ENCODE measurements at places on chromosomes 1 and 21. TPM values are rescaled to one million over a fixed set of nuclear protein-coding genes. Genes with fewer than 3 reads are reported as not detected.

GRCh38 chr1:79197421-79197820 lies 190.9 kb upstream of the ADGRL4 start:
- no peak overlapping the region for H3K4me3 ChIP-seq
- no peak overlapping the region for H3K27ac ChIP-seq
- H3K36me3 ChIP-seq: no peaks in the 10 kb centered on the region
- H3K27me3 ChIP-seq: no peaks in the 10 kb centered on the region

- H3K27ac ChIP-seq: no peak overlapping the region
- no peaks in the 10 kb centered on the region for H3K36me3 ChIP-seq
- no peak overlapping the region for H3K4me3 ChIP-seq
These were observed 201.2 kb downstream of the TOMM20 start for GRCh38 chr1:234927312-234927970.

GRCh38 chr1:151311589-151312331 lies 15.5 kb downstream of the PI4KB start:
- DNase-seq: peak; percentile 100
- H3K27ac ChIP-seq: peak overlapping the region; percentile 87
- H3K27me3 ChIP-seq: no peaks in the 10 kb centered on the region
- H3K36me3 ChIP-seq: peaks cover 24% of the 10 kb centered on the region
- H3K4me1 ChIP-seq: peaks cover 44% of the 10 kb centered on the region

- H3K4me3 ChIP-seq: no peak overlapping the region
These were observed 250.3 kb downstream of the SDCCAG8 start for GRCh38 chr1:243505986-243506689.

- peak overlapping the region; percentile 90 for H3K4me3 ChIP-seq
- peaks cover 46% of the 10 kb centered on the region for H3K4me1 ChIP-seq
- peak overlapping the region; percentile 74 for H3K27ac ChIP-seq
- H3K36me3 ChIP-seq: peaks cover 23% of the 10 kb centered on the region
These were observed 730 bp downstream of the CDC42SE1 start for GRCh38 chr1:151058692-151059091.

DNA sequence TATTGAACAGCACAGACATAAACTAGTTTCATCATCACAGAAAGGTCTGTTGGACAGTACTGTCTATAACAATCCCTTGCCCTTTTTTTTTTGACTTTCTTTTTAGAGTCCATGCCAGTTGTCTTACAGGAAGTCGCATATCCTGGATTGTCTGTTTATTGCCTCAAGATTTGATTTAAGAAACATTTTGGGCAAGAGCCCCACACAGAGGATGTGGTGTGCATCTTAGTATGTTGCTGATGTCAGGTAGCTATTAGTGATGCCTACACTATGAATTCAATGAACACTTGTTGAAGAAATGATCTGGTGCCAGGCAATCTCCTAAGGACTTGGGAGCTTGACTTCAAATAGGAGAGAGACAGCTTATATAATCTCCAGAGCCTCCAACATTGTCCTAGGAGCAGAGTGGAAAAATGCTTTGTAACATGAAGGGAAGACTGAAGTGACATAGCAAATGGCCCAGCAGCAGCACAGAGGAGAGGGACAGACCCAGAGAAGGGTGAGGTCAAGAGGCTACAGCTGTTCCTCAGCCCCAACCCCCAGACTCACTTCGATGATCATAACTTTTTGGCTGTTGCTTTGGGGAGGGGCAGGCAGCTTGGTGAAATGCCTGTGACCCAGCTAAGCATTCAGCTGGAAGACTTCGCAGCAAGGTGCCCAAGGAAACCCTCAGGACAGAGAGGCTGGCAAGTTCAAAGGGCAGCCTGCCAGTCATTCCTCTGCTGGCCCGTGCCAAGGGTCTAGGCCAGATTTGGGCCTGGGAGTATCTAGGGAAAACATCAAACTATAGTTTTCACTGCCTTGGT lies 7.5 kb upstream of the RAB29 start:
- H3K36me3 ChIP-seq: no peaks in the 10 kb centered on the region
- no peaks in the 10 kb centered on the region for H3K4me1 ChIP-seq
- no peak overlapping the region for H3K4me3 ChIP-seq

GRCh38 chr1:107953556-107953955 lies 11.4 kb downstream of the VAV3 start:
- no peaks in the 10 kb centered on the region for H3K4me1 ChIP-seq
- DNase-seq: no peak

DNA sequence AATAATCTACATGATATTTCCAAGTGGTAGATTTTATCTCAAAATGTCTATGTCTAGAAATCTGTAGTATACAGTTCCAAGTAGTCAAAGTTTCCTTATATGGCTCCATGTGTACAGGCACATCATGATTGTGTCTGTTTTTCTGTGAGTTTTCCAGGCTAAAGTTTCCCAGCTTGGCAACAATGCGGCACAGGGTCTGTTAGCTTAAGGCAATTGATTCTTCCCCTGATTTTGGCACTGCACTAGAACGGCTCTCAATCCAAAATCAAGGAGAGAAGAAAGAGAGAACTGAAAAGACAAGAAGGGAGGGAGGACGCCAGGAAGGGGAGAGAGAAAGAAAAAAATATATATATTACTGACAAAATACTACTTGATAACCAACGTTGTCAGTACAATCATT lies 193.9 kb upstream of the SNX7 start:
- DNase-seq: no peak
- H3K4me1 ChIP-seq: peaks cover 7% of the 10 kb centered on the region
- no peak overlapping the region for H3K4me3 ChIP-seq
- no peaks in the 10 kb centered on the region for H3K36me3 ChIP-seq

DNA sequence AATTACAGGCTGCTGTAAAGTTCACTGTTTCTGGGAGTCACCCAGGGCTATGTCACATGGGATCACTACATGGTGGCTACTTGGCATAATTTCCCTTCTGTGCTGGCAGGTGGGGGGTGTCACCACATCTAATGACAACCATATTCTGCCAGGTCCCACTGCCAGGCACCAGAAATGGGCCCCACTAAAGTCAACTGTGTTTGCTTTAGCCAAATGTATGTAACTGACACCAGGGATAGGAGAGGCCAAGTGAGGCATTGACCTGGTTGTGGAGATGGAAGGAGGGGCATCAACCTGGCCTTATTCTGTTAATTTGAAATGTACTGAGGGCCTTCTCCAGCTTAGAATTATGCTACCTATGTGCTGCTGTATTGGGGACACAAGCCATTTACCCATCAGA lies 370.6 kb upstream of the PROX1 start:
- no peak overlapping the region for H3K4me3 ChIP-seq
- no peaks in the 10 kb centered on the region for H3K27me3 ChIP-seq
- no peaks in the 10 kb centered on the region for H3K4me1 ChIP-seq
- DNase-seq: no peak
- H3K27ac ChIP-seq: no peak overlapping the region
- no peaks in the 10 kb centered on the region for H3K36me3 ChIP-seq

- DNase-seq: no peak
- H3K36me3 ChIP-seq: peaks cover 20% of the 10 kb centered on the region
- H3K4me1 ChIP-seq: peaks cover 5% of the 10 kb centered on the region
- H3K27me3 ChIP-seq: no peaks in the 10 kb centered on the region
- no peak overlapping the region for H3K27ac ChIP-seq
These were observed 5.2 kb downstream of the ADPRS start for GRCh38 chr1:36093929-36094328.

- H3K36me3 ChIP-seq: no peaks in the 10 kb centered on the region
- H3K4me1 ChIP-seq: no peaks in the 10 kb centered on the region
- no peak overlapping the region for H3K4me3 ChIP-seq
- no peaks in the 10 kb centered on the region for H3K27me3 ChIP-seq
- H3K27ac ChIP-seq: no peak overlapping the region
These were observed 369.6 kb upstream of the ADGRL2 start for GRCh38 chr1:81430955-81431623.

DNA sequence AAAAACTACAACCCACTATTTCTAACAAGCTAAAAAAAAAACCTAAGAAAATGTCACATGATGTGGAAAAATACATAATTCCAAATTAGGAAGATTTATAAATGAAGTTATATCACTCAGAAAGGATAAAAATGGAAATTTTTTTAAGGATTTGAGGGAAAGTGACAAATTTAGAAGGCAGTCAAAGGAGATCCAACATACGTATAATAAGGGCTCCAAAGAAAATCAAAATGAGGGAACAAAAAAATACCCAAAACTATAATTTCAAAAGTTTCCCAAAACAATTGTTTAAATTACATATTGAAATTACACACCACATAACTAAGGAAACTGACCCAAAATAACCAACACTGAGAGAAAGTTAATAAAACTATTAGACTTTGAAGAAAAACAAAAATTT lies 381.1 kb upstream of the KAZN start:
- no peaks in the 10 kb centered on the region for H3K36me3 ChIP-seq
- no peak for DNase-seq
- no peaks in the 10 kb centered on the region for H3K4me1 ChIP-seq

GRCh38 chr1:91059157-91059556 lies 37.3 kb upstream of the ZNF644 start:
- H3K4me3 ChIP-seq: no peak overlapping the region
- H3K27me3 ChIP-seq: no peaks in the 10 kb centered on the region
- H3K4me1 ChIP-seq: no peaks in the 10 kb centered on the region
- no peak overlapping the region for H3K27ac ChIP-seq

- no peak overlapping the region for H3K27ac ChIP-seq
- no peaks in the 10 kb centered on the region for H3K36me3 ChIP-seq
- no peak overlapping the region for H3K4me3 ChIP-seq
These were observed 4.0 kb downstream of the PGLYRP4 start for GRCh38 chr1:153344718-153345025.

- no peak overlapping the region for H3K4me3 ChIP-seq
- no peaks in the 10 kb centered on the region for H3K27me3 ChIP-seq
- DNase-seq: no peak
- H3K27ac ChIP-seq: 0 out of 2 replicates have a peak overlapping the region, but pooled peaks have one; percentile 16
- peaks cover 13% of the 10 kb centered on the region for H3K4me1 ChIP-seq
These were observed 60.1 kb downstream of the SDCCAG8 start for GRCh38 chr1:243315893-243316292.

The PRDX1 gene
- 775 TPM for polyA plus RNA-seq

The TLCD4 gene
- 0.08 TPM for polyA plus RNA-seq

The S100A5 gene
- not detected for polyA plus RNA-seq

The HIVEP3 gene
- polyA plus RNA-seq: 6.6 TPM
